ENCODE measurements at places on chromosomes 13 and 19.

DNA sequence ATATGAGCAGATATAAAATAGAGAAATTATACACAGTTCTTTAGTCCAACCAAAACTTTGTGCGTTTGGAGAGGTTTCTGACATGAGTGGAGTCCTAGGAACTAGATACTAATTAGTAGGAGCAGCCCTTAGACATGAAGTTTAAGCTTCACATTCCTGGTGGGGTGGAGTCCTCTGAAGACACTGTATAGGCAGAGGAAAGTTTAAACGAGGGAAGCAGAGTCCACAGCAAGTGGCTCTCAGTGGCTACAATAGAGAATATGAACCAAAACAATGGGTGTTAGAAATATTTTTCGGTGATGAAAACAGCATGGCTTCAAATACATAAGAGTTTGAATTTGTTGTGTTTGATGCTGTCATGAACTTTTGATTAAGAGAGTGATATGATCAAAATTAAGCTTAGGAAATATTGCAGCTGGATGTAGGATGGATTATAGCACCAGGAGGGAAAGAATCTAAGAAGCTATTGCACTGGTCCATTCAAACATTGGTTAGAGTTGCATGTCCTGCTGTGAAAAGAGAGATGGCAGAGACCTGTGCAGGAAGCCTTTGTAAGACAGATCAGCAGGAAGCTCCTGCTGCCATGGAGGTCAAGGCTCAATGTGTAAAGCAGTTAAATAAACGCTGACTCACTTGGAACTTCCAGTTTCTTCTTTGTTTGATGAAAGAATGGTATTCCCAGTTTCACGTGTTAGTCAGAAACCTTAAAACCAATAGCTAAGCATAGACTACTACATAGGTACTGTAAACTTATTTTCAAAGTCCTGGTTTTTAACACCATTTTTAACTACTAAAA lies 175.2 kb downstream of the TDRD3 start:
- DNase-seq, result no peak

DNA sequence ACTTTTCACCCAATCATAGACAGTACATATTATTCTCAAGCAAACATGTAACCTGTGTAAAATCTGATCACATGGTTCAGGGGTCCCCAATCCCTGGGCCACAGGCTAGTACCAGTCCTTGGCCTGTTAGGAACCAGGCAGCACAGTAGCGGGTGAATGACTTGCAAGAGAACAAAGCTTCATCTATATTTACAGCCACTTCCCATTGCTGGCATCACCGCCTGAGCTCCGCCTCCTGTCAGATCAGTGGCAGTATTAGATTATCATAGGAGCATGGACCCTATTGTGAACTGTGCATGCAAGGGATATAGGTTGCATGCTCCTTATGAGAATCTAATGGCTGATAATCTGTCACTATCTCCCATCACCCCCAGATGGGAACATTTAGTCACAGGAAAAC lies 133.1 kb downstream of the MAB21L1 start:
- no peak for DNase-seq

GRCh38 chr19:35251456-35251855 lies 2.7 kb downstream of the LSR start:
- DNase-seq, result no peak

DNA sequence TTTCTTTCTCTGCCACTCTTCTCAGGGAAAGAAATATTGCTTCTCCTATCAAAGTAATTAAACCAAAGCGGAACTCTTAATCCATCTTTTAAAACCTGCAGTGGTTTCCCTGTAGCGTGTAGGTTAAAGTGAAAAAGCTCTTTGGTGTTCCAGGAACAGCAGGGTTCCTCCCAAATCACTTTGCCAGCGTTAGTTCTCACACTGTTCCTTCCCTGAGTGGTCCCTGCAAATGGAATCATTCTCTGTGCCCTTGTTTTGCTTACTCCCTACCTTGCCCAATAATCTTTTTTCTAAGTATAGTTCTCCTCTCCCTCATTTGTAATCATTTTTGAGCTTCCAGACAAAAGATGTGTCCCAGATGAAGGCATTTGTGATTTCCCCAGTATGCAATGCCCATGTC lies 207.5 kb downstream of the HS6ST3 start:
- DNase-seq, result no peak

- DNase-seq, result no peak
Measured at GRCh38 chr13:114115796-114116195, 16.6 kb downstream of the RASA3 start.

DNA sequence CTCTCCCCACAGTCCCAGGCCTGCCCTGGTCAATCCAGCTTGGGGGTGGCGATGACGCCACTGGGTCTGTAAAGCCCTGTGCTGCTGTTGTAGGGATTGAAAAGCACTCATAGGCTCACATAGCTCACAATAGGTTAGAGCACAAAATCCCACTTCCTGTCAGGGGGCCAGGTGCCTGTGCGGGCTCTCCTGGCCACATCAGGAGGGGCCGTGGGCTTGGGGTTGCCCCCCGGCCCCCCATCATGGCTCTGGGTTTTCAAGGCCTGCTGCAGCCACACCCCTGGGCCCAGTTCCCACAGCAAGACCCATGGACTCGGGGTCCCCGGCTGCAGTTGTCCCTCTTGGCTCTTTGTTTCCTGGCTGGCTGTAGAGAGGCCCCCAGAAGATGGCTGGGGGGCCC lies 62.9 kb downstream of the SMARCA4 start:
- no peak for DNase-seq

DNA sequence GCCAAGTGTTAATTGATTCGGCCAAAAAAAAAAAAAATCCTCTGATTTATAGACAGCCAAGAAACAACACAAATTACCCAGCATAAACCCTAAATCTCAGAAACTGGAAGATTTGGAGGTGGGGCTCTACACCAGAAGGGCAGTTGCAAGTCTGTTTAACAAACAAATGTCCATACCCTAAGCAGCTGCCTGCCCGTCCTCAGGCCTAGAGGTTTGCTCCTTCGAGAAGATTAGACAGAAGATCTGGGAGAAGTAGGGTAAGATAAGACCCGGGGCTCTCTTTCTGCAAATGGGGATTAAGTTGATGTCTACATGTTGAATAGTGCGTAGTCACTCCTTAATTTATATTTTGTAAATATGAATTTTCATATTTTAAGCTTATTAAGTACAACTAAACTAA lies 3.4 kb upstream of the N4BP2L1 start:
- no peak for DNase-seq

- DNase-seq, result no peak
Measured at GRCh38 chr19:46985542-46986415, 33.9 kb upstream of the NPAS1 start.

DNA sequence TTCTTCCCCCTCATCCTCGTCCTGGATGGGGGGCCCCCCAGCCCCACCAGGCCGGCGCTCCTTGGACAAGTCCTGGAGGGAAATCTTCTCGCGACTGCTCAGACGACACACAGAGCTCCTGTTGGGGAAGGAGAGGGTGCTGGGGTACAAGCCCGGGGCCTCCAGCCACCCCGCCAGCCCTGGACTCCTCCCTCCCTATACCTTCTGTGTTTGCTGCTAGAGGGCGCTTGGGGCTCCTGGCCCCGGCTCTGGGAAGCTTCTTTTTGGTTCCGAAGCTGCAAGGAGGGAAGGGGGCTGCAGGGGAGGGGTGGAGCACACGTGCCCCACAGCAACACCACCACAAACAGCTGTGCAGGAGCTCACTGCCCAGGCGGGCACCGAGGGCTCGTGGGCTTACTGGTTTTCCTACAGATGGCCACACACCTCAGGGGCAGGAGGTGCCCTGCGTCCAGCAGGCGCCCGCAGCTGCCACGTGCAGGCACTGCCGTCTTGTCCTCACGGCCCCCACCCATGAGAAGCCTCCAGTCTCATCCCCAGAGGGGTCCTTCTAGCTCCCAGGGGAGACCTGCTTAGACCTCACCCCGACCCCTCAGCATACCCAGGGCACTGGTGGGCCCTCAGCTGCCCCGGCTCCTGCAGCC lies 20.5 kb downstream of the EPS8L1 start:
- DNase-seq, result no peak

DNA sequence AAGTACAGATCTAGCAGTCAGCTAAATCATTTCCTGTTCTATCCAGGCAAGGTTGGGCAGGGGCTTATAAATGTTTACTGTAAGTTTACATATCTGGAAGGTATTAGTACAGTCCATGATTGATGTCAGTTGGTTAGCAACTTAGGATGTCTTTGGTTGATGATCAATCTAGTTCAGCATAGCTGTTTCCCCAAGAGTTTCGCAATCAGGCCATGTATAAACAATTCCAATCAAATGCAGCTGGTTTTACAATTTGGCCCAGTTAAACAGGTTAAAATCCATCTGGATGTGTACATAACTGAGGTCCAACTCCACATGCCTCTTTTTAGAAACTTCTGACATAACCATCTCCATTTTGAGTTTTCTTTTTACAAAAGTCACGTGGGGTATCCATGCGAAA lies 6.9 kb downstream of the ZNF221 start:
- no peak for DNase-seq

DNA sequence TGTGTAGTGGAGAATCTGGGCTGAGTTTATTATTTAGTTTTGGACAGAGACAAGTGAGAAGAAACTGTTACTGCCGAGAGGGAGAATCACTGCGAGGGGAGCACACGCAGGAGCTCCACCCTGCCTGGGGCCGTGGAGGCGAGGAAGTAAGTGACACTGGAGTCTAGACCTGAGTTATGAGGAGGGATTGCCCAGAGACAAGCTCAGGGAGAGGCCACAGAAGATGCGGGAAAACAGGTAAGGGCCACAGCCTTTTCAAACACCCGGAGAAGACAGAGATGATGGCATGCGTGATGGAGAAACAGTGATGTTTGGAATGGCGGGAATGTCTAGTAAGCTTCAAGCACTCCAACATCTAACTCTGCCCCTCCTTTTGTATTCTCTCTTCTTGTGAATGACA lies 84.1 kb downstream of the TNFSF11 start:
- no peak for DNase-seq

- DNase-seq, result no peak
Measured at GRCh38 chr13:31174018-31174417, 12.3 kb upstream of the HSPH1 start.

- no peak for DNase-seq
Measured at GRCh38 chr13:25902891-25903341, 148.9 kb downstream of the SHISA2 start.

- DNase-seq, result no peak
Measured at GRCh38 chr19:30920222-30920621, 429.0 kb downstream of the TSHZ3 start.

- no peak for DNase-seq
Measured at GRCh38 chr19:11465600-11465999, 15.2 kb downstream of the ELAVL3 start.

DNA sequence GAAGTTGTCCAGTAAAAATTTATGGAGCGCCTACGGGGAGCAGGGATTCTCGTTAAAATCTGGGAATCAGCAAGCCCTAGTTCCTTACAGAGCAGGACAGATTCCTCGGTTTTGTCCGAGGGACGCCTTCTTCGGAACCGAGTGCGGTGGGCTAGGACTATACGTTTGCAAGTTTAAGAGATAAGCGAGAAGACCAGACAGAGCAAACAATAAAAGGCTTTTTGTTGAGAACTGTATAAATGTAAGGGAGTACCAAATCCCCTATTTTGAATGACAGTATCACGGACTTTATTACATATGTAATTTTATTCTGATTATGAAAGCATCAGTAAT lies 971 bp upstream of the ANKRD10 start:
- no peak for DNase-seq

DNA sequence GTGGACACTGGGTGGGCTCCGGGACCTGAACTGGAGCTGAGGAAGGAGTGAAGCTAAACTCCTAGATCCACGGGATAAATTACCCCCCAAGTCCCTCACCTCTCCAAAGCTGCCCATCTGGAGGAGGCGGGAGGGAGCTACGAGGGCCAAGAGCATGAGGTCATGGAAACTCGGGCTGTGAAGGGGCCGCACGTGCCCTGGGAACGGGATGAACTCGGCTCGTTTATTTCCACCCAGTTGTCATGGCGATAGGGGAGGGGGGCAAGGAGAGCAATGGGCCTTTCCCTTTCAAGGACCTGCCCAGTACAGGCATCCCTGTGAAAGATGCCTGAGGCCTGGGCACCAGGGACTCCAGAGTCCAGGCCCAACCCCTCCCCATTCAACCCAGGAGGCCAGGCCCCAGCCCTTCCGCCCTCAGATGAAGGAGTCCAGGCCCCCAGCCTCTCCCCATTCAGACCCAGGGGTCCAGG lies 3.8 kb downstream of the PPP1R12C start:
- no peak for DNase-seq

- DNase-seq, result no peak
Measured at GRCh38 chr19:38281811-38282566, 17.6 kb downstream of the SPINT2 start.

- DNase-seq, result peak; percentile 35
Measured at GRCh38 chr19:35114353-35115176, 1.1 kb upstream of the FXYD3 start.

GRCh38 chr13:37059848-37060192 lies 332 bp upstream of the SUPT20H start:
- no peak for DNase-seq

DNA sequence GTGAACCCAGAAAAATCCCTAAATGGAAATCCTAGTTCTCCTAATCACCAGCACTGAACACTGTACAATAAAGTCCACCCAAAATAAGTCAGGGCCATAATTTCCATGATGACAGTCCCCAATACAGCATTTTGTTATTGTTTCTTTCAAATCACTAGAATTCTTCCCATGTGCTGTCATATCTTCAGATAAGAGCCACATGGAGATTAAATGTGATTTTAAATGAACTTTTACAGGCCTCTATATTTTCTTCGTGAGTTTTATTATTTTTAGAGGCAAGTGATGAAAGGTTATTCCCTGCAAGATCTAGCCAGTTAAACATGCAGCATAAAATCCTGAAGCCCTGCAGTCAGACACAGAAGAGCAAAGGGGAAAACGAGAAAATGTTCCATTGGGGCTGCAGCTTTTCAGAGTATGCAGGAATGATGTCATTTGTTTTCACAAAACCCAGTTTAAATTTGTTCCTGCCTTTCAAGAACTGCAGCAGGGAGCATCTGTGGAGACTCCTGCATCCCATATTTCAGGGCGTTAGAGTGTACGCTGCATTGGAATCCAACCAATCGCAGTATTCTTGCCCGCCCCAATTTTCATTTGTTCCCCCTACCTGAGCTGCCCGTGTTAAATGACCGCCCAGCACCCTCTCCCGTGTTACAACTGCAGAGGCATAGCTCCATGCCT lies 167.2 kb upstream of the KLF12 start:
- DNase-seq, result no peak
